ENCODE measurements at places on chromosomes 6 and 20.

DNA sequence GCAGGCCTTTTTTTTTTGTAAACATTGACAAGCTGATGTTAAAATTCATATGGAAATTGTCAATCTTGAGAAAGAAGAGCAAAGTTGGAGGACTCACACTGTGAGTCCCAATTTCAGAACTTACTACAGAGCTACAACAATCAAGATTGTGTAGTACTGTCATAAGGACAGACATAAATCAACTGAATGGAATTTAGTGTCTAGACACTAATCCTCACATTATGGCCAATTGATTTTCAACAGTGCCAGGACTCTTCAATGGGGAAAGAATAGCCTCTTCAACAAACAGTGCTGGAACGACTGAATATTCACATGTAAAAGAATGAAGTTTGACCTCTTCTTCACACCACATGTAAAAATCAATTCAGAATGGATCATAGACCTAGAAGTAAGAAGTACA lies 60.8 kb downstream of the TGM2 start:
- DNase-seq = no peak

DNA sequence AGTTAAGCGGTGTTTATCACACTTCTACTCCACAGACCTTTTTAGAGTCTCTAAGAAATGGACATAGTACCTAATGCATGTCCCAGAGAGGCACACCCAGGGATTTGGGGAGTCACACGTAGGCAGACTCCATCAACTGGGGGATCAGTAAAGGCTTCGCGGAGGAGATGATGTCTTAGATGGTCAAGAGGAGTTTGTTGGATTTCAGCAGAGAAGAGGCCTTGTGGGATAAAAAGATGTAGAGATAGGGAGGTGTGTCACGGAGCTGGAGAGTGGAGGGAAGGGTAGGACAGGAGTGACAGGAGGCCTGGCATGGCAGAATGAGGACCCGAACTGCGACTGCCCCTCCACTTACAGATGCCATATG lies 9.1 kb downstream of the DYNLRB1 start:
- no peak for DNase-seq

GRCh38 chr20:54476169-54477009 lies 996 bp downstream of the DOK5 start:
- no peak for DNase-seq

GRCh38 chr6:126063512-126064146 lies 77.3 kb downstream of the TRMT11 start:
- no peak for DNase-seq

DNA sequence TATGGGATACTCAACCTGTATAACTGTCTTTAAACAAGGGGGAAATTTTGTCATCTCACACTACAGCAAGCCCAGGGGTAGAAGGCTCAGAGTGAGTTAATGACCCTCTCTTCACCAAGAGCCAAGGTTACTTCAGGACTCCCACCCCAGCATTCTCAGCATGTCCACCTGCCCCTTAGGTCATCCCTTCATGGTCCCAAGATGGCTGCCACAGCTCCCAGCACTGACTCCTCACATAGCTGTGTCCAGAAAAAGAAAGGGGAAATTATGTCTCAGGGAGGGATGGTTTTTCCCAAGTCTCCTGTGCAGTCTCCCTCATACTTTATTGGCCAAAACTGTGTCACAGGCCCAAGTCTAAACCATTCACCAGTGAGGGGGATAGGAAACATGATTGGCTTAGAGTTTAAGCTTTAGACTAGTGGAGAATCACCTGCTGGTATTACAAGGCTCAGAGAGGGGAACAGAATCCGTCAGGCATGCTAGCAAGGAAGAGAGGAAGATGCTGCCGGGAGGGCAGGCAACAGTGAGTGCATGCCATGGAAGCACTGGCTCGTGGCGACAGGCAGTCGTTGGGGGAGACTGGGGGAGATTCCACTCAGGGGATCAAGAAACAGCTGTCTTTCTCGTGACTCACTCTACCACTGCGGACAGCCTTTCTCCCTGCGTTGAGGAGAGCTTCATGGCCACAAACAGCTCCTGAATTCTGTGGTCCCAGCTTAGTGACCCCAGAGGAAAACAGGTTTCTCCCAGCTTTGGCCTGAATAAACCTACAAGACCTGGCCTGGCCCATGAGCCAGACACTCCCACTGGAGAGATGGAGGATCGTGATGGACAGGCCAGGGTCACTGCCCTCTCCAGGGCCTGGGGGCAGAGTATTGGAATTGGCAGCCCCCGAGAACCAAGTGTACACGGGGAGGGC lies 37.2 kb downstream of the HM13 start:
- no peak for DNase-seq

DNA sequence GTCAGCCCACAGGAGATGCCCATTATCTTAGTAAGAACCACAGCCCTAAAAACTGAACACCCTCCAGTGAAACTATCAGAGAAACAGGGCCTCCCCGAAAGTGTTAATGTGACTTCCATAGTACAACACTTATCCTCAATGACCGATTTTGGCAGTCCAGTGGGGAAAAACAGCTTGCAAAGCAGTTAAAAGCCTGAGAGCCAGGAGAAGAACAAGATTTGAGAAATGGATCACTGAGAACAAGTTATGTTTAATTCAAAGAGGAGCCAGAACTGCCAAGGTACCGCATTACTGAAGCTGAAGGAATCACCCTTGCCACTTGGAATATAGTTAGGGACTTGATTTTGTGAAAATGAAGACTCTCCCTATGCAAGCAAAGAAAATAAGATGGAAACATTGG lies 236.9 kb downstream of the QKI start:
- DNase-seq = no peak

DNA sequence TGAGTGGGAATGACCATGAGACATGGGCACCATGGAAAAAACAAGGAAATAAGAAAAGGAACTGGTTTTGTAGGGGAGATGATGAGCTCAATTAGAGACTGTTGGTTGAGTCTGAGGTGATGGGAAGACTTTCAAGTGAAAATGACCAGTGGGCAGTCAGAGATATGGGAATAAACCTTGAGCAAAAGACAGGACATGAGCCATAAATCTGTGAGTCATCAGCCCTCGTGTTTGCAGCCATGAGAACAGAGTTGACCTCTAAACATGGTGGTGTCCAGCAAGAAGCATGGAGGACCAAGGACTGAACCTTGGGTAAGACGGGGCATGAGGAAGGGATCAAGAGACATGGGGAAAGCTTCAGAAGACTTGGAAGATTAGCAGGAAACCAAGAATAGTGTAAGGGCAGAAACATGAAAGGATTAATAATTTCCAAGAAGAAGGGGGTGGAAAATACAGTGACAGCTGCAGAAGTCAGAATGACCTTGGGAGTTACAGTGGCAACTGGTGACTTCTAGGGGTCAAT lies 280.6 kb upstream of the PRDM1 start:
- DNase-seq = no peak

- DNase-seq = no peak
Observed at GRCh38 chr20:50551288-50551687, 41.1 kb downstream of the PTPN1 start.

- DNase-seq = no peak
Observed at GRCh38 chr6:33292996-33293682, 3.7 kb downstream of the PFDN6 start.

All from stimulated activated CD8-positive, alpha-beta memory T cell treated with anti-CD3 and anti-CD28 coated beads, Interleukin-2, amount 100 ng/mL, for 48 hours (primary cell).